ENCODE measurements at places on chromosomes 5 and 9. TPM values are rescaled to one million over a fixed set of nuclear protein-coding genes. Genes with fewer than 3 reads are reported as not detected.

GAS1 gene
- total RNA-seq, result 105 TPM

- no peak for DNase-seq
- H3K4me3 ChIP-seq, result no peak overlapping the region
- no peaks in the 10 kb centered on the region for H3K36me3 ChIP-seq
- H3K4me1 ChIP-seq, result no peaks in the 10 kb centered on the region
- H3K27me3 ChIP-seq, result no peaks in the 10 kb centered on the region
- H3K27ac ChIP-seq, result no peak overlapping the region
These were observed 388.9 kb upstream of the TRPC7 start for GRCh38 chr5:136754216-136754615.

DNA sequence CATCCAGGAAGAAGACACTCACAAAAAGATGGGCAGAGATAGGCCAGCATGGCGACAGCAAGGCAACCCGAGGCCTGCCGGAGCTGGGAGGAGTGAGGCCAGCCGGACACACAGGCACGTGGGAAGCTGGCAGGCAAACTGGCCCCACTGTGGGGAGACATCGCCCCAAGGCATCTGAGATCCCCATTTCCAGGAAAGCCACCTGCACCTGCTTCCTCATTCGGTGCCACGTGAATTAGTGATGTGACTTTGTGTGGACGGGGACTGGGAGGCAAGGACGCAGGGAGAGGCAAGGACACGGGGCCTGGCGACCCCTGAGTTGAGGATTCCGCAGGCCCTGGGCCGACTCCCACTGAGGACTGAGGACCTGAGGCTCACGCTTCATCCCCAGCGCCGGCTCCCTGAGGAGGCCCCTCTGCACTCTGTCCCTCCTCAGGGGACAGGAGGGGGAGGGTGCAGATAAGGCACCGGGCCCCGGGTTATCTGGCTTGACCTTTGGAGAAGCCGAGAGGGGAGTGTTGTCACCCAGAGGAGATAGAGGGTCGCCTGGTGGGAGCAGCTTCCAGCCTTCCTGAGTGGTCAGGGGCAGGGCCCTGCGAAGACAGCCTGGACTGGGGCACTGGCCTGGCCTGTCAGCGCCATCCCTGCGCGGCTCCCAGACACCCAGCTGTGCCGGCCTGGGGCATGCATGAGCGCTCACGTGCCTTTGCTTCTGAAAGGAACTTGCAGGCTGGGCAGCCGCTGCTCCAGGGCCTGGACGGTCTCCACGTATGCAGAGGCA, 39.7 kb downstream of the NDUFS6 start:
- H3K4me3 ChIP-seq, result no peak overlapping the region
- no peaks in the 10 kb centered on the region for H3K4me1 ChIP-seq
- no peaks in the 10 kb centered on the region for H3K27me3 ChIP-seq
- H3K36me3 ChIP-seq, result no peaks in the 10 kb centered on the region

GRCh38 chr5:59648038-59648831, 245.3 kb downstream of the PDE4D start:
- H3K36me3 ChIP-seq, result no peaks in the 10 kb centered on the region
- H3K4me1 ChIP-seq, result peaks cover 5% of the 10 kb centered on the region
- no peaks in the 10 kb centered on the region for H3K27me3 ChIP-seq
- no peak overlapping the region for H3K27ac ChIP-seq
- no peak overlapping the region for H3K4me3 ChIP-seq

GRCh38 chr9:89690334-89690912, 85.6 kb downstream of the GADD45G start:
- no peaks in the 10 kb centered on the region for H3K36me3 ChIP-seq
- no peak overlapping the region for H3K27ac ChIP-seq

GRCh38 chr5:96200641-96201040, 232.4 kb downstream of the PCSK1 start:
- H3K4me3 ChIP-seq, result no peak overlapping the region
- H3K36me3 ChIP-seq, result no peaks in the 10 kb centered on the region
- H3K4me1 ChIP-seq, result no peaks in the 10 kb centered on the region
- no peaks in the 10 kb centered on the region for H3K27me3 ChIP-seq

DNA sequence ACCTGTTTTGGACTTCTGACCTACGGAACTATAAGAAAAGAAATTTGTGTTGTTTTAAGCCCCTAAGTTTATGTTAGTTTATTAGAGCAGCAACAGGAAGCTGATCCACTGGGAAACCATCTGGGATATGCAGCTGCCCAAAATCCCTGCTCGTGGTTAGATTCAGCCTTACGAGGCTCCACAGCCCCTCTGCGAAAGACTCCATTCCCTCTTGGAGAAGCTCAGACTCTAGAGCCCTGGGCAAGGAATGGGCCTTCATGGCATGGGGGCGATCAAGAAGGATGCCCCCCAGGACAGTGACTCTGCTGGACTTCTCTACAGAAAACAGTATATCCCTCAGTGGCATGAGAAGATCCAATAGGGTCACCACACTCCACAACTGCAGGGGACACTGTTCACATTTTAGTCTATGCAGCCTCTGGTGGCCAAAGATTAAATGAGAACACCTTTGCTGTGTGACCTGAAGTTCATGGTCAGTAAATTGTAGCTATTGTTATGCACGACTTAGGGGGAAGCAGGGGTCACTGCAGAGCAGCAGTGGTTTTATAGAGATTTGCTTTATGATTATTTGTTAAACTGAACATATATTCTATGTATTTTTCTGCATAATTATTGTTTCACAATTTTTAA, 21.1 kb downstream of the IRF1 start:
- no peak overlapping the region for H3K27ac ChIP-seq
- DNase-seq, result peak; percentile 24
- no peaks in the 10 kb centered on the region for H3K36me3 ChIP-seq
- H3K4me1 ChIP-seq, result no peaks in the 10 kb centered on the region
- no peaks in the 10 kb centered on the region for H3K27me3 ChIP-seq

Measured in aorta (tissue), 5 donors.